ENCODE measurements at places on chromosomes 16 and 17.

GRCh38 chr17:33990943-33991706 lies 264.0 kb upstream of the CCL2 start:
- DNase-seq: no peak

GRCh38 chr17:48293319-48294019 lies 136.5 kb downstream of the SKAP1 start:
- no peak for DNase-seq

DNA sequence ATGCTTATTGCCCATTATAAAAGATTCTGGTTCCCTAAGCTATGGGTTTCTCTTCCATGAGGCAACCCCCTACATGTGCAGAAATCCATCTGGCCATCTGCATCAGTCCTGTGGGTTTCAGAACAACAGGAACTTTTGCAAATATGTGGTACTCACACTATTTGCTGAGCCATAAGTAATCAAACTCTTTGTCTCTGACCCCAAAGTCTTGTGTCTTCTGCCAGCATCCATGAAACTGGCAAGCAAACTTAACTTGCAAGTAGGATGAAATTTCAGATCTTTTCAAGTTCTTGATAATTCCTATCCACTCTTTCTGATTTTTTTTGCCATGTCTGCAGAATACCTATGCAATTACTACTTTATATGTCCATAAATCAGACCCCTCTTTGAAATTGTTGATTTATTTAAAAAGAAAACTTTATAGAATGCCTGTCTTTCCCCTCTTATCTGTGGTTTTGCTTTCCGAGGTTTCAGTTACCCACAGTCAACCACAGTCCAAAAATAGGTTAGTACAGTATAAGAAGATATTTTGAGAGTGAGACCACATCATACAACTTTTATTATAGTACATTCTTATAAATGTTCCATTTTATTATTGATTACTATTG lies 158.4 kb upstream of the IRX3 start:
- no peak for DNase-seq

DNA sequence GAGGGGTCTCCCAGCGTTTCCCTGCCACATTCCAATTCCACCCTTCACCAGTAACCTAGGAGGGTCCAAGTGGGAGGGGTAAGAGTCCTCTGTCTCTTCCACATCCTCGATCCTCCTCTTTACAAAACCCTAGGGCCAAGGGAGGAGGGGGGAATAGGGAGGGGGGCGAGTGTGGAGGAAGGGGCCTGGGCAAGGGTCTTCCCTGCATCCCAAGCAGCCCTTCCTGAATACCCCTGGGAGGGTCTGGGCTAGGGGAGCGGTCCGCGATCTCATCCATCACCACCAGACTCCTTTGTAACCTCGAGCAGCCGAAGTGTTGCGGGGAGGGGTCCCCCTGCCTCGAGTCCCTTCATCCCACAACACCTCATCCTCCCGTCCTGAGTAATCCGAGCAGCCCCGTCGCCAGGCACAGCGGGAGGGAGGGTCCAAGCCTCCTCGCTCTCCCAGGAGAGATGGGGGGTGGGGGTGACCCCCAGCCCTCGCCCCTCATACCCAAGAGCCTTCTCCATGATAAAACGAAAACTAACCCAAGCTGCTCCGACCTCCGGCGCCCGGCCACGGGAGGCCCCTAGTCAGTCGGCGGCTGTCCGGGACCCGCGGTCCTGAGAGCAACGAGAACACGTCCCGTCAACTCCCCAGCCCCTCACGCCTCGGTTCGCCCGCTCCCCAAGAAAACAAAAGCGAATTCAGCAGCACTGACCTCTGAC lies 502 bp downstream of the SMPD3 start:
- DNase-seq: no peak

DNA sequence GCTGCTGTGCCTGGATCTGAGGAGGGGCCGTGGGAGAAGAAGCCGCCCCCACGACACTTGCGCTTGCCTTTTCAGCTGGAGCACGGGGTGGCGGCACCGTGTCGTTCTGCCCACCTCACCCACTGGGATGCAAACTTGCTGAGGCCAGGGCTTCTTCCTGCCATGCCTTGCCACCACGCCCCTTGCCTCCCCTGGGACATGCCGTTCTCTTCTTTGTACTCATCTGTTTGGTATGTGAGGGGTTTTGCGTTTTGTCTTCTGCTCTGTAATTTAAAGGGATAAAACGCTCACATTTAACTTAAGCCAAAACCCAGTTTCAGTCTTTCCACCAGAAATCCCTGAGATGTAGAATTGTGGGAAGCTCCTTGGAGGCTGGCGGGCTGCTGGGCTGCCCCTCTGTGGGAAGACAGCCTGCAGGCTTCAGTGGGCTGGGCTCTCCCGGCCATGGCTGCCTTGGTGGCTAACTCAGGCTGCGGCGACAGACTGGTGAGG lies 180.2 kb downstream of the RPTOR start:
- peak; percentile 79 for DNase-seq

DNA sequence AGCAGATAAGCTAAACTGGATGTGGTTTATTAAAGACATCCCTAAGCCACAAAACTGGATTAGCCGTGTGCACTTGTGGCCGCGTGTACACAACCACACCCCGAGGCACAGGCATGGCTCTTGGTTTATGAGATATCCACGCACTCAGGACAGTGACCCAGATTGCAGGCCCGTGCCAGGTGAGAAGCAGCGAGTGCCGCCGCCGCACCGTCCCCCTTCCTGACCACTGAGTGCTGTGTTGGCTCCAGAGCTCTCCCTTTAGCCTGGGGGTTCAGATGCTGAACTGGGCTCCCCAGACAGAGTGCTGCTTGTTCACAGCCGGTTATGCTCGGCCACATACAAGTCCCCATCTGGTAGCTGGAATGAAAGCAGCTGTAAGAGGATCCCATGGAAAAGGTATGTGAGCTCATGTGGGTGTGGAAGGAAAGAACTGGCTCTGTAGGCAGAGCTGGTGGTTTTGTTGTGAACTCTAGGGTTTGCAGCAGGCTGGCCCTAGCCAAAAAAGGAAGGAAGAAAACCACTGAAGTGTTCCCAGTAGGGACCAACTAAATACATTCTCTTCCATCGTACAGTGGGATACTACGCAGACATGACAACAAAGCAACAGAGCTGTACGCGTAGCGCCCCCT lies 29.5 kb downstream of the KNOP1 start:
- DNase-seq: no peak

Data from posterior cingulate gyrus (tissue), 11 donors.